Muscle of back (tissue), 13 donors: ENCODE measurements at places on chromosomes 7 and 10.

GRCh38 chr10:107865691-107866090 is 701.2 kb upstream of the SORCS1 start:
- no peak for DNase-seq

- DNase-seq: no peak
These were observed 140.9 kb downstream of the CHN2 start for GRCh38 chr7:29335188-29336083.

GRCh38 chr10:97673736-97674525 is 13.1 kb downstream of the AVPI1 start:
- peak; percentile 37 for DNase-seq

GRCh38 chr10:14645239-14645960 is 129.3 kb downstream of the FAM107B start:
- DNase-seq: no peak

- peak; percentile 65 for DNase-seq
These were observed 208.8 kb downstream of the KCNMA1 start for GRCh38 chr10:77428691-77429395.

GRCh38 chr7:36202398-36202797 is 49.3 kb downstream of the EEPD1 start:
- no peak for DNase-seq

DNA sequence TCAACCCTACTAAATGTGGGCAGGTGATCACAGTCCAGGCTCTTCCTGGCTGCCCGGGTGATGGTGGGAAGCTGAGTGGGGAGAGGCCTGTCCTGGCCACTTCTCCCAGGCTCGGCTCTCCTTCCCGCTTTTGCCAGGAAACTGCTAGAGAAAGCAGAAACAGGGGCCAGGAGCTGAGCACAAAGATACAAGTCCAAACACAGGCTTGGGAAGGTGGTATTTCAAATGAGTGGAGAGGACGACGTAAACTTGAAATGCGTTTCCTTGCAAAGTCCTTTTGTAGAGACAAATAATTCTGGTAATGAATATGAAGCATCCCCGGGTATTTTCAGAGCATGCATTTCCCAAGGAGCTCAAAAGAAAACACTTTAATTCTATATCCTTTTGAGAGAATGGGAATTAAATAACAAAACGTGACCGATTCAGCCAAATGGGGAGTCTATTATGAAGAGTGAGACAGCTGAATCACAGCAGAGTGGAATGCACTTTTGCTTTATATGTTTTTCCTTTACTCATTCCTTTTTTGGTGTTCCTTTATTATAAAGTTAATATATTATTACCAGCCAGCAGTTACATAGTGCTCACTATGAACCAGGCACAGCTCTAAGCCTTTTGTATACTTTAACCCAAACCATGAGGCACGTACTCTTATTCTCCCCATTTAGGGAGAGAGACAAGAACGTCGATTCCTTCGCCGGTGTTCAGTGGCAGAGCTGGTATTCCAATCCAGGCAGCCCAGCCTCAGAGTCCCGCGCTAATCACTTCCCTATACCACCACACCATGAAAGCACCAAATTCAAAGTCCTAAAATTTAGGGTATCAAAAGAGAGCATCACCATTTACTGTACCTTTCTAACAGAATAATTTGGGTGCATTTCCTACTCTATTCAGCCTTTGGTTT is 218.2 kb upstream of the KLF14 start:
- DNase-seq: no peak

DNA sequence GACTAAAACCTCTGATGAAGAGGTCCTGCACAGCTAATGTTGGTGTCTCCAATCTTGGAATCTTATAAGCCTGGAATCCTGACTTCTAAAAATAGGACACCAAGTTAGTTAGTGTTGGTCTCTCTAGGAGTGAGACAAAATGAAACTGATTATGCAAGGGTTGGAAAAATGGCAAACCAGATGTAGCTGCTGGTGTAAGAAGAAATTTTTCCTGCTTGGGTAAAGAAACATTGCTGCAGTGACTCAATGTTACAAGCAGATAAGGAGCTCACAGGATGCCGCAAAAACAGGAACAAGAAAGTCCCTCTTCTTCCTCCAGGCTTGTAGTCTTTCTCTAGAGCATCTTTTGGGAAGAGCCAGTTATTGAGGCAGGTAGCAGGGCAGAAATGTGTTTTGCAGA is 449.0 kb downstream of the ETV1 start:
- no peak for DNase-seq

DNA sequence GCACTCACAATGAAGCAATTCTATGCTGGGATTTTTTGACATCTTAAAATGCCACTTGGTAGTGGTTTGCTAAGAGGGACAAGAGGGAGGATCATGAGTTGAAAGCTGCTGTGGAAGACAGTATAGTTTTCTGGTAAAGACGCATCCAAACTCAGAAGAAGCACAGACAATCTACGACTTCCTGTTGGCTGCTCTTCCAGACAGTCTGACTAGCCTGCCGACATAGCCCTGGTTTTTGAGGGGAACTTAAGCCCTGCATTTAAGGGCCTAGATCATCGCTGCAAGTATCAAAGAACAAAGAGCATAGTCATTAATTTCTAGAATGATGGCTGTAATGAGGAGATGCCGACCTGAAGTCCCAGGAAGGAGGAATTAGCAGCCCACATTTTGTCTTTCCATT is 99.9 kb upstream of the IKZF1 start:
- no peak for DNase-seq

DNA sequence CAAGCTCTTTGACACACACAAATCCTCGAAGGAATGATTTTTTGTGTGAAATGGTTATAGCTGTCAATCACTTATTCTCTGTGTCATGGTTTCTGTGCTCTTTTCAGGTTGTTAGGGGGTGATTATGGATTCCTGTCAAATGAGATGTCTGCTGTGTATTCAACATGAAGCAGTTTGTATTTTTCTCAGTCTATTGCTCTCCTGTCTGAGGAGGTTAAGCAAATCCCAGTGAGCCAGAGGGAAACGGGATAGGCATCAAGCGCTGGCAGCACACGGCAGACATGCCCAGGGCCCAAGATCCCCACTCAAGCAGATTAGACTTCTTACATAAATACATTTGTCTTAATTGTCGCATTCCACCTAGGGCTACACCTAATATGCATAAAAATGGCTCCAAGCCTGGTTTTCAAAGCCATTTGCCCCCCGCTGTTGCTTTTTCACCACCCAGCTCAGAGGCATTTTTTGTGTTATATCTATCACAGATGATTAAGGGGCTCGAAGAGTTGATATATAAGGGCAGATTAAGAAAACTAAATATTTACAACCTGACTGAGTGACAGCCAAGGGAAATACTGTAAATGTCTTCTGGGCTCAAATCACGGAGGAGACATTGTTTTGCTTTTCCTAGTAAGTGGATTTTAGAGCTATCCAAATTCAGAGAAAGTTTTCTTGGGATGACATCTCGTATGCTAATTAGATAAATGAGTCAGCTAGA is 192.7 kb upstream of the LRGUK start:
- no peak for DNase-seq

GRCh38 chr7:76340617-76341131 is 18.1 kb downstream of the YWHAG start:
- no peak for DNase-seq

GRCh38 chr10:55214608-55215007 is 413.6 kb upstream of the PCDH15 start:
- DNase-seq: no peak

- no peak for DNase-seq
These were observed 166.8 kb downstream of the IQUB start for GRCh38 chr7:123367484-123368122.

- DNase-seq: no peak
These were observed 164.3 kb downstream of the BUB3 start for GRCh38 chr10:123318516-123318915.

- DNase-seq: peak; percentile 8
These were observed 621.6 kb downstream of the SORCS3 start for GRCh38 chr10:105262666-105263065.

- peak; percentile 8 for DNase-seq
These were observed 1.0 kb upstream of the PBLD start for GRCh38 chr10:68333440-68334431.

- peak; percentile 24 for DNase-seq
These were observed 28.8 kb upstream of the HECTD2 start for GRCh38 chr10:91381257-91381891.

DNA sequence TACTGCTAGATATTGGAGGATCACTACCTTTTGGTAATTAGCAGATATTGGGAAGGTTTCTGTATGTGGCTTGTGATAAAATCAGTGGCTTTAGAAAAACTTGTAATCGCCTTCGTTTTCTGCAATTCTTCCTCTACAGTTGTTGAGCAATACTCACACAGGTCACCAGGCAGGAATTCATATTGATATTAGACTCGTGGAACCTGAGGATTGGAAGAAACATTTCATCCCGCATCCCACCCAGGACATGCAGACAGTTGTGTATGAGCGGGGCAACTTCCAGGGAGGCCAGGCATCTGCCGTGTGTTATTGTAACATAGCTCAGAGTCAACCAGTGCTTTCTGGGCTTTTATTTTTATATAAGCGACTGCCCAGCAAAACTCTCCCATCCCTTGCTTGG is 821.3 kb downstream of the LRMDA start:
- DNase-seq: no peak

DNA sequence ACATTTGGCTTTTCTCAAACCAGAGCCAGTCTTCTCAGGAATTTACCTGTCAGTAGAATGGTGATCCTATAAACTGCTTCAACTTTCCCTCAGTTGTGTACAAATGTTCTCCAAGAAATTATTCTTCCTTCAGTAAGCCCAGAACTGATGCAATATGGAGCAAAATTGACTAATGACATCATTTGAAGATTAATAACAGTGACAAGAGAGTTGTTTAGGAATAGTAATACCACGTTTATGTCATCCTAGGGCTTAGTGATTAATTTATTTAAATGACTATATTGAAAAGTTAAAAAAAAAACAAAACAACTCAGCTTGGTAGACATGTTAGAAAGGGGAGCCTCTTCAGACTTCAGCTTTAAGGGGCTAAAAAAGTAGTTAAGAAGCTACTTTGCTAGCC is 933.2 kb downstream of the GATA3 start:
- DNase-seq: no peak

- DNase-seq: no peak
These were observed 131.1 kb upstream of the TBX20 start for GRCh38 chr7:35384761-35385700.

DNA sequence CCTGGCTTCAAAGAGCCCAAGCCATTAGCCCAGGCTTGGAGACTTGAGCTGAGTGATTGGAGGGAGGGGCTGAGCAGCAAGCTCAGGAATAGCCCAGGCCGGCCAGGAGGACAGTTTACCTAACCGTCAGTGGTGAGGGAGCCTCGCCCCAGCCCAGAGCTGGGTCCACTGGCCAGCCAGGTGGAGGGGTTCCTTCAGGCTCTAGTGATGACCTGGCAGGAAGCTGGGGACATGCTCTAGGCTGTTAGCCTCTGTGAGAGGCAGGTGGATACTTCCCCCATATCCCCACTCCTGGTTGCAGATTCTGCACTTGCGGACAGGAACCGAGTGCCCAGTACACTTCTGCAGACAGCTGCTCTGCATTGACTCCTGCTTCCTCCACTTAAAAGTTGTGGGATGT is 61.2 kb upstream of the ANTXRL start:
- no peak for DNase-seq

DNA sequence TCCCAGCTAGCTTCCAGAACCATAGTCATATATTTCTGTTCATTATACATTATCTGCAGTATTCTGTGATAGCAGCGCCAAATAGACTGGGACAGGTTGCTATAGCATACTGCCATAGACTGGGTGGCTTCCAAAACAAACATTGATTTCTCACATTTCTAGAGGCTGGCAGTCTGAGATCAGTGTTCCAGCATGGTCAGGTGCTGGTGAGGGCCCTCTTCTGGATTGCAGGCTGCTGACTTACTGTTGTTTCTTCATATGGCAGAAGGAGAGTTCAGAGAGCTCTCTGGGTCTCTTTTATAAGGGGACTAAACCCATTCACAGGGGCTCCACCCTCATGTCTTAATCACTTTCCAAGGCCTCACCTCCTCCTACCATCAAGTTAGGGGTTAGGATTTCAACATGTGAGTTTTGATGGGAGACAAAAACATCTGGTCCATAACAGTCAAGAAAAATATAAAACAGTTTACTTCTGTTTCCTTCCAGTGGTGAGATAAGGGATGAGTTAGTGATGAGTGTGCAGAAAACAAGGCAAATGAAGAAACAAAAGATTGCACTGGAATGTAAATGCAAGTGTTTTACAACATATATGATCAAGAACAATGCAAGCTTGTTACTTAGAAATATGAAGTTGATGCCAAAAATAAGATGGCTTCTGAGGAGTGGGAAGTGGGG is 399.0 kb upstream of the C7orf33 start:
- no peak for DNase-seq

DNA sequence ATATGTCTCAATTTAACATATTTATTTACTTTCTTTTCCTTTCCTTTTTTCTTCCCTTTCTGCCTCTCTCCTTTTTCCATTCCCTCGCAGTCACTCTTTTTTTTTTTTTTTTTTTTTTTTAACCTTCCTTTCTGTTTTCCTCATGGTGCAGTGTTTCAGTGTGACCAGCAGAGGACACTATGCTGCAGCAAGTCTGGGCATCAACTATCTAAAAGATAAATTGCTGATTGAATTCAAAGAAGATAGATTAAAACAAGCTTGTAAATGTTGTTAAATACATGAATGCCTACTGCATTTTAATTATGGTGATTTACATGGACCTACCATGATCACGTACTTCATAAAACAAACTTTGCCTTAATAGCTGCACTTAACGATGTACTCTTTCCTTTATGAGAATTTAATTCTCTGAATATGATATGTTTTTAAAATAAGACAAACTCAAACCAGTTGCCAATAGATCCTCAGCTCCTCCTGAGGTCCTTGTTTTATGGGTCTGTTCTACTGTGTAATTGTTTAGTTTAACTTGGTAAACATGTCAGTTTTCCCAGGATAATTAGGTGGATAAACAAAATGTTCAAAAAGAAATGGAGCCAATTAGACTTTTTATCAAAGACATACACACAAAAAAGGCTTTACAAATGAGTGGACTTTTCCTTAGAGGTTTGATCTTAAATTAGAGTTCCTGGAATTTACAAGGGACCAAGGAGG is 101.0 kb upstream of the AGR3 start:
- peak; percentile 38 for DNase-seq

DNA sequence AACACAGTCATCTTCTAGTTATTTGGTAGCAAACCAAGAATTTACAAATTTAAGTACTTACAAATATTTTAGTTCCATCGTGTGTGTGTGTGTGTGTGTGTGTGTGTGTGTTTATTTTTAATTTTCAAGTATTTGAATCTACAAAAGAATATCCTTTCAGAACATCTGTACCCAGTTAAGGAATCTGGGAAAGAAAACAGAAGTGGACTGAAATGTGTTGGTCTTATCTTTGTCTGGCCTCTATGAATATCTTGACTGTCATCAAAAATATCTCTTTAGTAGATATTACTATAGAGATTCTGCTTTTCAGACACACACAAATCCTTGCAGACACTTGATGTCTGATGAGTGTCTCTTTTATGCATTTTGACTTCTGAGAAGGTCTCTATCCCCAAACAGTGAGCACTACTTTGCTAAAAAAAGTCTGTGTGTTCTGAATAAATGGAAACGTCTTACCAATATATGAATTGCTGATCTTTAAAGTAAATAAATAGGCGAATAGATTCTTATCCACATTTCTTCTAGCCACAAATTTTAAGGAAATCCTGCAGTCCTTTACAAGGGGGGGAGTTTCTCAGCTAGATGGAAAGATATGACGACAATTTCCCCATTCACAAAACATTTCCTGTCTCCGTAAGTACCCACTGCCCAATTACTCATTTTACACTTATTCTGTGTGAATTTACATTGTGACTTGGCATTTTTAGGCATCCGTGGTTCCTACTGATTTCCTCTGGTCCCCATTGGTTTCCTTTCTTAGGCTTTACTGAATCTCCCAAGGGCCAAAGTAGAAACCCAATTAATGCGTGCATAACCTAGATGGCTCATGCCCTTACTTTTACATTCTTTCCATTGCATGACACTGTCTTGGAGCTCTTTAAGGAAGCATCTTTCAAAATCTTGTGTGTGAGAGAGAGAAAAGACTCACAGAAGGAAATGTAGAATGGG is 36.0 kb downstream of the NRCAM start:
- no peak for DNase-seq
